ENCODE measurements at places on chromosomes 2 and 18.
A peak's percentile ranks its signal among the peaks of the same experiment; 100 is the strongest.

GRCh38 chr2:28367667-28368356 lies 24.8 kb upstream of the FOSL2 start:
- DNase-seq, result no peak

GRCh38 chr18:9055185-9055584 lies 47.3 kb upstream of the NDUFV2 start:
- no peak for DNase-seq

- no peak for DNase-seq
Measured at GRCh38 chr18:49020621-49021021, 69.9 kb upstream of the SMAD7 start.

GRCh38 chr2:46131-46470 lies 204 bp downstream of the FAM110C start:
- no peak for DNase-seq

- DNase-seq, result no peak
Measured at GRCh38 chr2:24623535-24623934, 132.5 kb downstream of the NCOA1 start.

GRCh38 chr2:178811901-178812300 lies 4.7 kb upstream of the TTN start:
- DNase-seq, result no peak

DNA sequence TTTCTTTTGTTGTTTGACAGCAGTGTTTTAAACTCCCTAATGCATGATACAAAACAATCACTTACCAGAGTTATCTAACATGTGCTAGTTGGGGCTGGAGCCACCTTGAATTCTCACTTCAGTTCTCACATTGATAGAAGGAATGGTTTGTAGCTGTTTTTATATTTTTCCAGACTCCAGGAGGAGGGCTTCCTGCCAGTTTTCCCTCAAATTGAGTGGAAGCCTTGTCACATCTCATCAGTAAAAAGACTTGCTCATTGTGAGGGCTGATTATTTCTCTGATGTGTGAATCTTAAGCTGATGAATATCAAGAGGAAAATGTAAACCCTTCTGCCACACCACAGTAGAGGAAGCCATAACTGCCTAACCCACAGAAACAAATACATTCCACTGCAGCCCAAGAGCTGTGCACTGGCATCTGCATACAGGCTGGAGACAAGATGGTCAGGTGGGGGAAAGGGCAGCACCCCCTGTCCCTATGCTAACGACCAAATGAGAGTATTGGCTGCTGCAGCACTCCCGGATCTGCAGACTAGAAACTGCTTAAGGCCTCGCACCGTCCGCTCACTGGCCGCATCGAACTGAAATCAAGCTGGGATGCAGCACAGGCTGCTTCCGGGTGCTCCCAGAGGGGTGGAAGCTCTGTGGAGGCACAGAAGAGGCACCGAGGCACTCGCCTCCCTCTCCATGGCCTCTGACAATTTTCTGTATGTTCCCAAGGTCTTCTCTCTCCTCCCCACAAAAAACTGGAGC lies 73.7 kb upstream of the TPO start:
- DNase-seq, result no peak

GRCh38 chr2:45278365-45279078 lies 269.3 kb upstream of the SIX2 start:
- no peak for DNase-seq

GRCh38 chr18:11108947-11109346 lies 40.4 kb downstream of the PIEZO2 start:
- no peak for DNase-seq

DNA sequence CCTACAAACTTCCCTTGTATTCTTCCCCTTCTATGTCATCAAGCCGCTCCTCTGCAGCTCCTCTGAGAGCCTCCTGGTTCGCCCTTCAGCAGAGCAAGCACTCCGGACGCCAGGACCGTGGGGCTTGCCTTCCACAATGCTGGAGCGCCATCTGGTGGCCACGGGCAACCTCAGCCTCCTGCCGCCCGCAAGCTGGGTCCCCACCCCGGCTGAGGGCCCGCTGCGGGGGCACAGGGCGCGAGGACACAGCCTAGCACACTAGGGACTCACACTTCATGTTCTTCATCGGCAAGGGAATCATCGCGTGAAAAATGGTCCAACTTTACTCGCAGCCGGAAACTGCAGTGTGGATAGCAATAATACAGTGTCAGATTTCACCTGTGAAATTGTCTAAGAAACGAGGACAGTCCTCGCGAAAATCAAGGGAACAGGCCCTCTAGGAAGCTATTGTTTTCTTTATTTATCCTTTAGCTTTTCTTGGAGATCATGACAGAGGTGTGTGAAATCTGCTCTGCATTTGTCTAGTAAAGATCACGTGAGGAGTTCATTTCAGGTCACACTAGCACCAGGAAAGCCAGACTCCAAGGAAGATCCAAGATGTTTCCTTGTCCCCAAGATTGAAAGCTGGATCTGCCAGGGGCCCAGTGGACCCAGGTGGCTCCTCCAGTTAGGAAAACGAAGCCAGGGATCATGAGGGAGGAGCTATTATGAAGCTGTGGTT lies 5.8 kb downstream of the PRLH start:
- peak; percentile 83 for DNase-seq

GRCh38 chr2:206920951-206921350 lies 18.4 kb upstream of the CPO start:
- no peak for DNase-seq

- DNase-seq, result no peak
Measured at GRCh38 chr2:27720004-27720551, 51.4 kb upstream of the MRPL33 start.

- DNase-seq, result no peak
Measured at GRCh38 chr2:151395509-151396374, 14.0 kb upstream of the RIF1 start.

- no peak for DNase-seq
Measured at GRCh38 chr2:199228887-199229819, 228.6 kb downstream of the SATB2 start.

DNA sequence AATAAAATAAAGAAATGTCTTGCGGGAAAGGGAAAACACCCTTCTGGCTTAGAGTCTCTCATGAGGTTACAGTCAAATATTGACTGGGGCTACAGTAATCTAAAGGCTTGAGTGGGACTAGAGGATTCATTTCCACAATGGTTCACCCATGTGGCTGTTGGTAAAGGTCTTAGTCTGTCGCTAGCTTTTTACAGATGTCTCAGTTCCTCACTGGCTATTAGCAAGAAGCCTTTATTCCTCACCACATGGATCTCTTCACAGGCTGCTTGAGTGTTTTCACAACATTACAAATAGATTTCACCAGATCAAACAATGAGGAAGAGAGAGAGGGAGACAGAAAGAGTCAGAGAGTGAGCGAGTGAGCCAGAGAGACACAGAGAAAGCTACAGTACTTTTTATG lies 8.3 kb upstream of the ZC3H15 start:
- no peak for DNase-seq

- no peak for DNase-seq
Measured at GRCh38 chr2:165857876-165858275, 63.8 kb upstream of the GALNT3 start.

- no peak for DNase-seq
Measured at GRCh38 chr2:54966165-54966832, 84.0 kb downstream of the RTN4 start.

GRCh38 chr2:1758171-1758570 lies 13.9 kb upstream of the PXDN start:
- DNase-seq, result no peak

DNA sequence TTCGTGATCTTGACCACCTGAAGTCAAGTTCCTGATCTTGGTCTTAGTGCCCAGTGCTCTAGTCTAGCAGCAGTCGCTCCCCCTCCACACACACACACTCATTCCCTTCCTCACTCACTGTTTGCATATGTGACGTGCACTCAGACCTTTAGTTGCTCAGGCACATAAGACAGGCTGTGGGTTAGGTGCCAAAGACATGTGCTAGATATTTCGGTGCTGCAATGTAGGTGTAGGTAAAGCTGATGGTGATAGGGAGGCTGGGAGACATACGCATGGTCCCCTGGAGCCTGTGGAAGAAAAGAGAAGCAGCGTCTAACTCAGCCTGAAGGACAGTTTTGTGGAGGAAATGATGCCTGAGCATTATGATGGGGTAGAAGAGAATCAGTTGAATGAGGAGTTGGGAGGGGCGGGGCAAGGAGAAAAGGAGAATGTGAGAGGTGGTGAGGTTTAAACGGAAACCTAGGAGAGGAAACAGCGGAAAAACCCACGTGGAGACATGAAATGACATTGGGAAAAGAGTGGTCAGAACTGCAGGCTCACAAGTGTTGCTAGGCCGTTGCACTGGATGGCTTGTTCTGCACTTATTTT lies 3.8 kb downstream of the TTC39C start:
- no peak for DNase-seq

- no peak for DNase-seq
Measured at GRCh38 chr2:121059651-121060649, 225.1 kb downstream of the TFCP2L1 start.

DNA sequence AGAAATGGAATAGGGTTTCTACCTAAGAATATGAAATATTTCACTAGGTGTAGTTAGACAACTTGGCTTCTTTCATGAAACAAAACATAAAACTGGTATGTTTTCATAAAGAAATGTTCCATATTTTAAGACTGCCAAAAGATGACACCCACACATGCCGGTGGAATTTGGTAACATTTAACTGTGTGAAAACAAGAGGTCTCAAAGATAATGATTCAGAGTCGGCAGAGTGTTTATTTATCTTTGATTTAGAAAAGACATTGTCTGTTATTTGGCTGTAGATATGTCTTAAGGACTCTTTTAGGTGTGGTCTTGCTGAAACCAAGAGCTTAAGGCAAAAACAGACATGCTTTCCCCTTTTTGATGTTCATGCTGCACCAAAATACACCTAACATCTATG lies 63.5 kb upstream of the FN1 start:
- DNase-seq, result no peak

DNA sequence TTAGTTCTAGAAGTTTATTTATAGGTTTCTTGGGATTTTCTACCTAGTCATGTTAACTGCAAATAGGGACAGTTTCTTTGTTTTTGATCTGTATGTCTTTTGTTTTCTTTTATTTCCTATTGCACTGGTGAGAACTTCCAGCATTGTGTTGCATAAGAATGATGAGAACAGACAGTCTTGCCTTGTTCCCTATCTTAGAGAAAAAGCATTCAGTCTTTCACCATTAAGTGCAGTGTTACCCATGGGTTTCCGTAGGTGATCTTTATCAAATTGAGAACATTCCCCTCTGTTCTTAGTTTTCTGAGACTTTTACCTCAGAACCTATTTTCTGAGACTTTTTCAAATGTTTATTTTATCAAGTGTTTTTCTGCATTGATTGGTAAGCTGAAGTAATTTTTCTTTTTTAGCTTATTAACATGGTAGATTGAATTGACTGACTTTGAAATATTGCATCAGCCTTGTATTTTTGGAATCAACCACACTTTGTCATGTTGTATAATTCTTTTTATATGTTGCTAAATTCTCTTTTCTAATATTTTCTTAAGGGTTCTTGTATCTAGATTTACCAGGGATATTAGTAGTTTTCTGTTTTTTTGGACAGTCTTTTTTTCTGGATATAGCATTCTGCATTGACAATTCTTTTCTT lies 17.2 kb downstream of the MFSD6 start:
- DNase-seq, result no peak

DNA sequence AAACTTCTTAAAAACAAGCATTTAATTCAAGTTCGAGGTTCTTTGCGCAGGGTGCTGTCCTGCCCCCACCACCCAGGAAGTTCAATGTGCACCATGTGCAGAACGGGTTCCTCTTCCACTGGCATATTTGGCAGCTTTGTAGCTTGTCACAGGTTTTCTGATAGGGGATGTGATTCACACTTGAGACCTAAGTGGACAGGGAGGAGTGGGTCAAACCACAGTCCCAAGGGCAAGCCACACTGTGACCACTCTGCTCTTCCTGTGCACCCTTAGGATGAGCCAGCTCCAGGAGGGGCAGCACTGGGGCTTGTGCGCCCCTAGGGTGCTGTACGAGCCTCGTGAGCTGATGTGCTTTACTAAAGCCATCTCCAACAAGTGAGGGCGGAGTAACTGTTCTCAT lies 82.5 kb downstream of the TGFA start:
- DNase-seq, result no peak

- no peak for DNase-seq
Measured at GRCh38 chr2:103512442-103512841, 750.6 kb downstream of the TMEM182 start.

- DNase-seq, result peak; percentile 52
Measured at GRCh38 chr2:128313091-128313836, 5.4 kb downstream of the HS6ST1 start.

DNA sequence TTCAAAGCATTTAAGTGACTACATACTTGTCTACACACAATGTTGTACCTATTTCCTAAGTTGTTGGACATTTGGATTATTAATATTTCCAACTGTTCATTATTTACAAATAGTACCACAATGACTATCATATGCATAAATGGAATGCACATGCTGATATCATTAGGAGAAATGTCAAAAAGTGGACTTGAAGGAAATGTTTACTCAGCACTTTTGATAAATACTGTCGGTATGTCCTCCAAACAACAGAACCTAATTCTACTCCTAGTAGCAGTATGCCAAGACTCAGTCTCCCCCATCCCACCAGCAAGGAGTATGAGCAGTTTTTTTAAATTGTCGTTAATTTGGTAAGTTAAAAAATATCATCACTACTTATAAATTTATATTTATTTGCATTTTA lies 116.8 kb downstream of the L3MBTL4 start:
- DNase-seq, result no peak

GRCh38 chr2:237444071-237444470 lies 30.1 kb upstream of the COL6A3 start:
- DNase-seq, result no peak

- no peak for DNase-seq
Measured at GRCh38 chr2:198873503-198874471, 584.0 kb downstream of the SATB2 start.
